Occipital lobe (tissue), 3 donors: ENCODE measurements at places on chromosomes 7 and 10. TPM values are rescaled to one million over a fixed set of nuclear protein-coding genes. Genes with fewer than 3 reads are reported as not detected.

GRCh38 chr7:90955641-90956207 is 308.5 kb upstream of the FZD1 start:
- no peak for DNase-seq

DNA sequence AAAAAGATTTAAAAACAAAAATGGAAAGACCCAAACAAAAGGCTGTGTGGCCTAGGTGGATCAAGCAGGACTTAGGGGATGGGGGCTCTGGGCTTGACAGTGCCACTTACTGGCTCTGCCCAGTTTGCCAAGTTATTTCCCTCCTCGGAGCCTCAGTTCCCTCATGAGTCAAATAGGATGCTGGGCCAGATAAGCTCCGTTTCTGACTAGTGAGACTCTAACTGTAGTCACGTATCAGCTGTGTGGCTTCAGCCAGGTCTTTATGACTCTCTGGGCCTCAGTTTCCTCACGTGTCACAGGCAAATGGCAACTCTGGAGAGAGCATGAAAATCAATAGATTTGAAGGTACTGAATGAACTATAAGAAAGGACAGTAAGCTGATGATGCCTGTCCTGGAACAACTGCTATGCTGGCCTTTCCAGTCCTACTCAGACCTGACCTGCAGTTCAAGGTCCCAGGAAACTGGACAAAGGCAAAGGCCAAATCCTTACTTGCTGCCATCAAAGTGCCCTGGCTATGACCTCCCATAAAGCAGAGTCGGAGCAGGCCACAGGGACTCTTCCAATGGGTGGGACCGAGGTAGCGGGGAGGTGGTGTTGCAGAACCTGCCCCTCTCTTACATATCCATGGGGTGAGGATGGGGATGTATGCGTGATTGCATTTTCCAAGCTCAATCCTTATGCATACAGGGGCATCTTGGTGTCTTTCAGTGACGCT is 27.0 kb downstream of the FAM53B start:
- no peak for DNase-seq

GRCh38 chr7:24858108-24858977 is 101.1 kb upstream of the GSDME start:
- no peak for DNase-seq

TAS2R5 gene
- total RNA-seq: 3.4 TPM

GRCh38 chr7:135600226-135600625 is 42.5 kb downstream of the NUP205 start:
- DNase-seq: no peak

ACTL6B gene
- total RNA-seq: 109 TPM

DNA sequence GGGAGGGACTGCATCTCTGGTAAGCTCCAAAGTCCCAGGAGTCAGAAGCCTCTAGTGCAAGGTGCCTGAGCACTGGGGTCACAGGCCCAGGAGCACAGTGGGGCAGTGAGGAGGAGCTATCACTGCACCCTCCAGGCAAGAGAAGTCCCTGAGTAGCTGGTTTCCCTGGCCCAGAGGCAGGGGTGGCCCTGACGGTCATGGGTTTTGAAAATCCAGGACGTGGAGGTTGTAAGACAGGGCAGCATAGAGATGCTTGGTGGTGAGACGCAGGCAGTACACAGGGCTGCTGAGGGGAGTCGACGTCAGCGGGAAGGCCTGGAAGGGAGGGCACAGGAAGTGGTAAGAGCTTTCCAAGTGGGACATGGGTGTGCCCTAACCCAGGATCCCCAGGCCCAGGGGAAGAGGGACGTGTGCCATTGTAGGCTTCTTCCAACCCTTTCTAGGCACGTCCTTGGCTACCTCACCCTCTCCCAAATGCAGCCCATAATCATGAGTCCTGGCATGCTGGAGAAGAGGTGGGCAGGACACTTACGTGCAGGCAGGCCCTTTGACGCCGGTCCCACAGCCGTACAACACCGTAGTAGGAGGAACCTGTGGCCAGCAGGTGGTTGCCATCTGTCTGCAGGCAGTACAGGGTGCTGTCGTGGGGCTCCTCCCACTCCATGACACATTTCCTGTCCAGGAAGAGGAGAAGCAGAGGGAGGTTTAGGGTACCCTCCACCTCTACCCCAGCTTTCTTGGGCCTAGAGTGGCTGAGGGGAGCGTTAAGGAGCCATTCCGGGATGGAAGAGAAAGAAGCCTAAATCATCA is 23.2 kb downstream of the DPCD start:
- no peak for DNase-seq

DNA sequence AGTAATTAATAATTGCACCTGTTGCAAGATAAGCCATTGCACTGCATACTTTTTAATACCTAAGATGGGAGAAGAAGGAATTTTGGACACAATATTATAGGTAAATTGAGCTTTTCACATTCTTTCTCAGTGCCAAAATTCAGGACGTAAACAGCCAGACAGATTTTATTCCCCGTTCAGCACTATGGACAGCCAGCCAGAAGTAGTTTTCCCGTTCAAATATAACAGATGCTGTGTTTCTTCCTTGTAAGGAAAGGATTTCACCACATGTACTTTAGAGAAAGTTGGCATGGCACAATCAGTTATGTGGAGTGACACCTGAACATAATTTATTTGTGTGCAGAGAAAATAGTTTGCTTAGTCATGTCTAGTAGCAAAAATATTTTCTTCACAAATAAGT is 34.8 kb downstream of the SEMA3E start:
- DNase-seq: no peak

DNA sequence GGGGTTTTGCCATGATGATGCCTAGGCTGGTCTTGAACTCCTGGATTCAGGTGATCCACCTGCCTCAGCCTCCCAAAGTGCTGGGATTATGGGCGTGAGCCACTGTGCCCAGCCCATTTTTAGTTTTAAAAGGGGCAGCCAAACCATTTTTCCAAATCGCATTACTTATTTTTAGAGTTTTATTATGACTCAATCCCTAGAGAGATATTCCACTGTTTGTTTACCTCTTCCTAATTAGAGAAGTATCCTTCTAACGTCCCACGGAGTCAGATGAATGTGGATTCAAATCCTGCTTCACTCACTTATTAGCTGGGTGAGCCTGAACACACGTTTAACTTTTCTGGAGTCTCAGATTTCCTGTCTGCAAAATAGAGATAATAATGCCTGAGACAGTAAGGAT is 15.2 kb downstream of the WNT8B start:
- no peak for DNase-seq

DNA sequence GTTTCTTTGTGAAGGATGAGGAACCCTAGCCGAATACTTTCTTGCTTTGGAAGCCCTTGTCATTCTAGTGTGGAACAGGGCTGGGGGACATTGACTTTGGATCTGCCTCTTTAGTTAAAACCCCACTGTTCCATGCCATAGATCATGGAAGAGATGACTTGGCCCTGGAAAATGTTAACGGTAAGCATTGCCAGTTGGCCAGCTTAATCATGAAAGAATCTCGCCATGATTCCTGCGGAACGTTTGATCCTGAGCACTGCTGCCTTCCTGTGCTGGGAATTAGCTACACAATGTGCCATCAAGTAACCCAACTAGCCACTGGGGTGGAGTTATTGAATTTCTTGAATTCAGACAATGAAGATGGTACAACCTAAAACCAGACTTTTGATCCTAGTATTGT is 177.6 kb upstream of the FZD8 start:
- no peak for DNase-seq

VENTX gene
- not detected for total RNA-seq
